Activated CD4-positive, alpha-beta T cell treated with anti-CD3 and anti-CD28 coated beads for 24 hours (primary cell): ENCODE measurements at places on chromosomes 16 and 17.

- no peak for DNase-seq
These were observed 7.4 kb downstream of the GSG1L2 start for GRCh38 chr17:9814337-9814945.

DNA sequence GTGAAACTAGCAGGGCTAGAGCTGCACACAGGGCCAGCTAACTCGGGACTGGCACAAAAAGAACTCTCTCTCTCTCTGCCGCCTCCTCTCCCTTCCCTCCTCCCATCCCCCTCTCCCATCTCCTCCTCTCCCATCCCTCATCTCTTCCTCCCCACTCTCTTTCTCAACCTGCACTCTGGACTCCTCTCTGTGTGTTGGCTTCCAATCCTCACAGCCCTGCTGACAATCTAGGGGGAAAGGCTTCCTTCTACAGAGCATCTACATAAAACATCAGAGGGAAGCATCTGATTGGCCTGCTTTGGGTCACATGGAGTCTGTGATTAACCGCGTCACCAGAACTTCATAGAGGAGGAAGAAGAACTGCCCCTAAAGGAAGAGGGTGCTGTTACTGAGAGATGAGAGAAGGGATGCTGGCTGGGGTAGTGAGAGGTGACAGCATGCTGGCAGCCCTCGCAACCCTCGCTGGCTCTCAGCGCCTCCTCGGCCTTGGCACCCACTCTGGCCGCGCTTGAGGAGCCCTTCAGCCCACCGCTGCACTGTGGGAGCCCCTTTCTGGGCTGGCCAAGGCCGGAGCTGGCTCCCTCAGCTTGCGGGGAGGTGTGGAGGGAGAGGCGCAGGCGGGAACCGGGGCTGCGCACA, 12.8 kb upstream of the ZFP90 start:
- DNase-seq: no peak

GRCh38 chr16:89001117-89002027, 24.4 kb upstream of the CBFA2T3 start:
- no peak for DNase-seq

DNA sequence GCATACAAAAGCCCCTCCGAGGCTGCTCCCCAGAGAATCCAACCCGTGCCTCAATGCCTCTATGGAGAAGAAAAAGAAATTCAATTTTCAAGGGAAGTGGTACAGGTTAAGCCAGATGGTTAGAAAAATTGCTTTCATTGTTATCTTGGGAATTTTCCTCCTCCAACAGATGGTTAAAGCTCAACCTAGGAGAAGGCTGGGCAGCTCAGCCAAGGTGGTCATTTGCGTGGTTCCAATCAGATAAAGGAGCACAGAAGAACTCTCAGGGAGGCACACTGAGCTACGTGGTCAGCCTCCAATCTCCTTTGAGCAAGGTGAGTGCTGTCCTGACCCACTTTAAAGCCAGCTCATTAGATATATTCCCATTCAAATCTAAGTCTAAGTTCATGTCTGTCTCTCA, 106.7 kb downstream of the STX8 start:
- no peak for DNase-seq

DNA sequence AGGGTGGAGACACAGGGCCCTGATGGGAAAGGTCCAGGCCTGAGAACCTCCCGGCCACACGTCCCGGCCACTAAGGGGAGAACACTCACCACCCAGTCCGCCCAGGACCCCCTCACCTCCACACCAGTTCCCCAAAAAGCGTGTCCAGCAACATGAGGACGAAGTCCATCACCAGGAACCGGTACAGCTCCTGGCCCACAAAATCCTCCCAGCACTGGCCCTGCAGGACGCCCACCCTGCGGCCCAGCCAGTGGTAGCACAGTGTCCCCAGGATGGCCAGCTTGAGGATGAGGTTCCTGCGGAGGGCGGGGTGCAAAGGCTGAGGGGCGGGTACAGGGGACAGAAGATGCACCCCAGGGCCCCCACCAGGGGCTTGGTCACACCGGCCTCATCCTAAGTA, 8.0 kb downstream of the TMC6 start:
- DNase-seq: no peak

GRCh38 chr17:39924691-39925055, 2.7 kb downstream of the ORMDL3 start:
- DNase-seq: no peak

GRCh38 chr17:41695954-41696757, 7.5 kb downstream of the EIF1 start:
- DNase-seq: peak; percentile 64

GRCh38 chr17:56697190-56697589, 103.7 kb downstream of the NOG start:
- DNase-seq: no peak

DNA sequence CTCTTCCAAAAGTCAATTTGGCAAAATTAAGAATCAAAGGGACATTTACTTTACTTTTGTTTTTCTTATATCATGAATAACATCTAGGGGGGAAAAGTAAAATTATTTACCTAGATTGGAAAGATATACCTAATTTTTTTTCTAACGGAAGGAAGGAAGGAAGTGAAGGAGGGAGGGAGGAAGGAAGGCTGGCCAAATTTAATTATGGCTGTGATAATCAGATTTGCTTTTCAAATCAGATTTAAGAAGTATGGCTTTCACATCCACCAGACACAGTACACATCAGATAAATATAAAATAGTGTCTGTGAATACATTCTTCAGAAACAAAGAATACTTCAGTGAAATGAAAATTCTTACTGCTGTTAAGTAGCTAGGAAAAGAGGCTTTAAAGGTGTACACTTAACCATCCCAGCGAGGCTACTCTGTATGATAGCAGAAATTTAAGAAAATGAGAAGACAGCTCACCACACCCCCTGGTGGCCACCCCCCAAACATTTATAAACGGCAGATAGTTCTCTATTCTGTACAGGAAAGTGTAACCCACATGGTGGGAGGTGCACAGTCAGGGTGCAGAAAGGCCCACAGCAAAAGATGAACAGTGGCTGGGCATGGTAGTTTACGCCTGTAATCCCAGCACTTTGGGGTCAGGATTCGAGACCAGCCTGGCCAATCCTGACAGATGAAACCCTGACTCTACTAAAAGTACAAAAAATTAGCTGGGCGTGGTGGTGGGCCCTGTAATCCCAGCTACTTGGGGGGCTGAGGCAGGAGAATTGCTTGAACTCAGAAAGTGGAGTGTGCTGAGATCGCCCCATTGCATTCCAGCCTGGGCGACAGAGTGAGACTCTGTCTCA, 150.8 kb downstream of the SSH2 start:
- peak; percentile 82 for DNase-seq
